Cerebellar cortex (tissue), 1 donor: ENCODE measurements at places on chromosomes 6 and 20.

DNA sequence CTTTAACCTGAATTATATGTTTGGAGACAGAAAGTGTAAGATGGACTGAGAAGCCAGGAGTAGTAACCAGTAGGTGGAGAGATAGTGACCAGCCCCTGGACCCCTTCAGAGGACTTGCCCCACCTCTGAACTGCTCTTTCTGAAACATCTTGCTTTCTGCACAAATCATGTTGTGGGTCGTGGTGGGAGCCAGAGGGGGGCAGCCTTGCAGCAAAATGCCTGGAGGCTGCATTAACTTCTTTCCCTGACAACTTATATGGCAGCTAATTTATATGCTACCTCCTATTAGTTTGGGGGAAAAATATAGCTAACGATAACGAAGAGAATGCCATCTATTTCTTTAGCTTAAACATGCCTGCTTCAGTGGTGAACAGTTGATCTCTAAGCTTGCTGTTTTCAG, 859.8 kb downstream of the MAFB start:
- no peak for DNase-seq

GRCh38 chr6:70380252-70380651, 33.1 kb upstream of the FAM135A start:
- no peak for DNase-seq

GRCh38 chr20:4415281-4415680, 306.4 kb upstream of the PRND start:
- no peak for DNase-seq

GRCh38 chr6:79671600-79672266, 40.6 kb downstream of the SH3BGRL2 start:
- no peak for DNase-seq

- no peak for DNase-seq
Observed at GRCh38 chr6:139960671-139961070, 586.2 kb upstream of the CITED2 start.

- peak; percentile 60 for DNase-seq
Observed at GRCh38 chr6:146363838-146364607, 179.6 kb upstream of the RAB32 start.

DNA sequence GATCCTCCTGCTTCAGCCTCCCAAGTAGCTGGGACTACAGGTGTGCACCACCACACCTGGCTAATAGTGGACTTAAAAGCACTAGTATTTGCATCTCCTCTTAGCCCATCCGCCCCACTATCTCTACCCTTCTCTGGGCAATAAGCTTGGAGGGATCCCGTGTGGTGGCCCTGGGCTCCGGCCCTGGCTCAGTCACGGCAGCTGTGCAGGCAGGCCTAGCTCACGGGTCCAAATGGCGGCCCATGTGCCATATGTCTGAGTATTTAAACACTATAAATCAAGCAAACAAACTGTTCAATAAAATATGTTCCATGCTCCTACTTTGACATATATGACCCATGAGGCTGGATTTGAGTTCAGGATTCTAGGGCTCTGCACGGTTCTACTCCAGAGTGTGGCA, 118.4 kb downstream of the BANF2 start:
- DNase-seq: no peak

DNA sequence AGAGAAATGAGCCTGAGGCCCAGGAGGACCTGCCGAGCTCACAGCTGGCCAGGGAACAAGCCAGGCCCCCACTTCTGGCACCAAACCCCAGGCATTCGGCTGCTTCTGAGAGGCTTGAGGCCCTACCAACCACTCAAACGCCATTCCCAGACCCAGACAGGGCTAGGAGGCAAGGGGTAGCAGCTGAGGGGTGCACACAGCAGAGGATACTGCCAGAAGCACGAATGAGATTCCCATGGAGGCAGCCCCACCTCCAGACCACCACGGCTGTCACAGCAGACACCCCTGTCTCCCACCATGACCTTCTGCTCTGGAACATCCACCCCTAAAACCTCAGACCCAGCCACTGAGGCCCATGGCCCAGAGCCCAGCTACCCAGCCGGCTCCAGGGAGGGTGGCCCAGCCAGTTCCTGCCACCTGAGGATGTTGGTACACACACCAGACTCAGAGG, 36.1 kb downstream of the NTSR1 start:
- DNase-seq: no peak

GRCh38 chr6:41579088-41579610, 33.0 kb downstream of the FOXP4 start:
- DNase-seq: no peak

DNA sequence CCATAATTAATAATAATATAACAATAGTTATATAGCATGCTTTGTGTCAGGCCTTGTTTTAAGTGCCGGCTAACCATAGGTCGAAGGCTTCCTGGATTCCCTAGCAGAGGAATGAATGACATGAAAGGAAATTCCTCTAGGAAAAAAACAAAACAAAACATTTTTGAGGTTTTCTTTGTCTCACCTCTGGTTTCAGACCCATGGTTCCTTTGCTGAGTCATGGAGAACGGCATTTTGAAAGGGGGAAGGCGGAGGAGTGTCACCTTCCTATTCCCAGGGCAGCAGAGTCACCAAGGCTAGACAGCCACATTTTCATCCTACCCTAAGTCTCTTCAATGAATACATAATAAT, 25.3 kb upstream of the CCND3 start:
- no peak for DNase-seq

- no peak for DNase-seq
Observed at GRCh38 chr6:29516108-29516507, 28.4 kb upstream of the MAS1L start.
